ENCODE measurements at places on chromosomes 6 and 20.

DNA sequence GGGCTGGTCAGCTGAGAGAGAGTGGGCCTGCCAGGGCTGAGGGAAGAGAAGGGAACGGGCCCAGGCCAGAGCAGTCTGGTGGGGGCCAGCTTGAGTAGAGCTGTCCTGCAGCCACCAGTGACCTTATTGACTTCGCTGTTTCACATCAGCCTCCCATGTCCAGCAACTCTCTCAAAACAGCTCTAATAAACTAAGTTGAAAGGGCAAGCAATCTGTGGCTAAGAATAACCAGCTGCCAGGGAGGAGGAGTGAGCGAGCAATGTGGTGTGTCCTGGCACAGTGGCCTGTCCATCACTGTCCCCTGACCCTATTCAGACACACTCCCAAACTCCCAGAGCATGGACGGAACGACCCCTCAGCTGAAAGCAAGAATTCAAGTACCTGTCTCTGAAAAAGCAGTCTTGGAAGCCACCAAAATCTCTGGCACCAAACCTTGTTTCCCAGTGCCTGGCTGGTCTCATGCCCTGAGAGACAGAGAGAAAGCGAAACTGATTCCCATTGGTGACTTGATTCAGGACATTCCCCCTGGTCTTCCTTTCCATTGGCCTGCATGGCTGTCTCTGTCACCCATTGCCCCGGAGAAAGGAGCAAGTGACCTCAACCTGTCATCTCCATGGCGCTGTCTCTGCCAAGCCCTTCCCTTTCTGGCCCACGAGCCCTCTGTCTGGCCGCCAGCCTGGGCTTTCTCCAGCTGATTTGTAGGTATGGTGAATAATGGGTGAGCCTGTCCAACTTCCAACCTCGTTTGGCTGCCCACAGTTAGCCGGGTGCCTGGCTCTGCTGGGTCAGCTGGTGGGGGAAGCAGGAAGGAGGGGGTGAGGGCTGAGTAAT is at the start of gene DDO:
Gene DDO (minus strand): TSS at position 490 of the 831 bp plus-strand sequence. CDS start 2,113 bp downstream, outside the sequence.
- no peak for DNase-seq

DNA sequence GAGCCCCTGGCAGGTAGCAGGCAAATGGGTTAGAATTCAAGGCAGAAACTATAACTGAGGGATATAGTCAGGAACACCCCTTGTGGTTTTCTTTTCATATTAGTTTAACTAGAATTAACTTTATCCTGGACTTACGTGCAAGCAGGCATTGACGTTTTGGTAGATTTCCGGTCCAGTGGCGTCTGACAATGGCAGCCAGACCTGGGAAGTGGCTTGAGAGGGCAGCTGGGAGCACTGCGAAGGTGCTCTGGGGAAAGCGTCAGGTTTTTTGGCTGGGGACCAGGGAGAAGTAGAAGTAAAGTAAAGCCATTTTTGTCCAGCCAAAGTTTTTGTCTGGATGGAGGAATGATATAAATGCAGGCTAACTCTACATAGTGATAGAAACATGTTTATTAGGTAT is 8.4 kb upstream of the ACSS1 start:
- no peak for DNase-seq

GRCh38 chr6:106154326-106154725 is 68.2 kb downstream of the PRDM1 start:
- no peak for DNase-seq

GRCh38 chr6:8875986-8876385 is 440.6 kb upstream of the SLC35B3 start:
- DNase-seq, result no peak

DNA sequence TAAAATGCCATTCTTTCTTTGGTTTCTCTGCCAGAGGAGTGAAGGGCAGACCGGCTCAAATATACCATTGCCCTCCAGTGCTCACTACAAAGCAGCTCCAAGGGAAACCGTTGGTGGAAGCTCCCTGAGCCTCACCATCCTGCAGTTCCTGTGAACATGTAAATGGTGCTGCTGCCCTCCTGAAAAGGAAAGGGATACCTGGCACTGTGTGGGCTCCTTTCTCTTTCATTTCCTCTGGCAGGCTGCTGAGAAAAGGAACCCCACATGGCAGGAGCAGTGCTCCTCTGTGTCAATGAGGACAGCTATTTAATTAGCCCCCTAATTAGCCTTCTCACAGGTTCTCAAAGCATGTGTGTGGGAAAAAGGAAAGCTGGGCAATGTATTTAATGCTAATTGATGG is 142.5 kb downstream of the KLHL32 start:
- DNase-seq, result no peak

DNA sequence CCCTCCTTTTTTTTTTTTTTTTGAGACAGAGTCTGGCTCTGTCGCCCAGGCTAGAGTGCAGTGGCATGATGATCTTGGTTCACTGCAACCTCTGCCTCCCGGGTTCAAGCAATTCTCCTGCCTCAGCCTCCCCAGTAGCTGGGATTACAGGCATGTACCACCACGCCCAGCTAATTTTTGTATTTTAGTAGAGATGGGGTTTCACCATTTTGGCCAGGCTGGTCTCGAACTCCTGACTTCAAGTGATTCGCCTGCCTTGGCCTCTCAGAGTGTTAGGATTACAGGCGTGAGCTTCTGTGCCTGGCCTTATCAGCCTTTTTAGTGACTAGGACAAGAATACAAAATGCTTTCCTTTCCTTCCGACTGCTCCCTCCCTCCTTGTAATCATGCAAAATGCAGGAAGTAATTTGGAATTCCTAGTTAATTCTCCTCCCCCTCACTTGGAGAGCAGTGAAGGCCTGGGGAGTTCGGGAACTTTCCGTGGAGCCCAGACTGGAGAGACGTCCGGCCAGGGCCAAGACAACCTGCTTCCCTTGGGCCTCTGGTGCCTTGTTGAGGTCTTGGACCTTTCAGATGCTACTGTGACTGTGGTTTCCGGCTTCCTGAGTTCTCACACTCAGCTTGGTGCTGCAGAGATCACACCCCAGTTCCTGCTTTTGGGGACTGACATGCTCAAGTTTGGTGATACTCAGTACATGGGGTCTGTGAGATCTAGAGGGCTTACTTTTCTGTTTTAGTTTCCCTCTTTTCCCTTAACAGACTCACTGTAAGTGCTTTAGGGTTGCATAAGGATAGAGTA is 3.9 kb upstream of the PHF20 start:
- peak; percentile 52 for DNase-seq

GRCh38 chr20:37315021-37315451 is 25.6 kb downstream of the MANBAL start:
- DNase-seq, result no peak

- no peak for DNase-seq
Observed at GRCh38 chr6:104591573-104592334, 268.0 kb downstream of the HACE1 start.

GRCh38 chr6:38427492-38428210 is 212.1 kb downstream of the BTBD9 start:
- no peak for DNase-seq

DNA sequence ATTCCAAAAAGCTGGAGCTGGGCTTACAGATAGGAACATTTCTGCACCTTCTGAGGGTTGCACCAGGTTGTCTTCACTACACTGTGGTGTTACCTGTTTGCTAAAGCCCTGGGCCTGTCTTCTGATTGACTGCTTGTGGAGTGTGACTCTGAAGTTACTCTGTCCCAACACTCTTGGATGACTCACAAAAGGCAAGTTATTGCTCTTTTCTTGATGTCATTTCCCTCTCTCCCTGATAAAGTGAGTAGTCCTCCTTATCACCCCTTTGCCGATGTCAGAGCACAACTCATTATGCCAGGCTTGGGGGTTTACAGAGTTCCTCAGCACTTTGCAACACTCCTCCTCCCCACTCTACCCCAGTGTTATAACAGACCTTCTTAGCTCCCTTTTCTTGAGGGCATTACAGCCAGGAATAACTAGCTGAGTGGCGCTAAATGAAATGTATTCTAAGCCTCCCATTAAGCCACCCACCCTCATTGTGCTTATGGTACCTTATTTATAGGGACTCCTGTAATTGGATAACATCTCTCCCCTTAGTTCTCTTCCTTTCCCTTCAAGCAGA is 36.1 kb upstream of the NKX2-4 start:
- DNase-seq, result no peak

DNA sequence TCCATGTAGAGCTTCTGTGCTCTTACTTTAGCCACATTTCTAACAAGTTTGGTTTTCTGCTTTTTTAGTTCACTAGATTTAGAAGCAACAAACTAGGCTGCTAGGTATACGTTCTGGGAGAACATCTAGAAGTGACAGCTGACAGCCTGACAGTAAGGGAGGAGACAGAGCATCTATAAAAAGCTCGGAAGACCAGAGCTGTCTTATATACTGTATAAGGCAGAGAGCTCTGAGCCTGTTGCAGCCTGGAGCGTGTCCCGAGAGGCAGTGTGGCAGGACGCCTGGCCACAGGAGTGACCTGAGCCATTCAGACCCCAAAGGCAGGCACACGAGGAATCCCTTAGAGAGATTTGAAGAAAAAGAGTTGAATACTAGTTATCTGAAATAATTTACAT is 24.6 kb downstream of the PPP1R14C start:
- DNase-seq, result no peak

Measured in activated CD8-positive, alpha-beta memory T cell treated with anti-CD3 and anti-CD28 coated beads for 4 hours (primary cell).